T-helper 2 cell (primary cell): ENCODE measurements at places on chromosomes 5 and 9.

DNA sequence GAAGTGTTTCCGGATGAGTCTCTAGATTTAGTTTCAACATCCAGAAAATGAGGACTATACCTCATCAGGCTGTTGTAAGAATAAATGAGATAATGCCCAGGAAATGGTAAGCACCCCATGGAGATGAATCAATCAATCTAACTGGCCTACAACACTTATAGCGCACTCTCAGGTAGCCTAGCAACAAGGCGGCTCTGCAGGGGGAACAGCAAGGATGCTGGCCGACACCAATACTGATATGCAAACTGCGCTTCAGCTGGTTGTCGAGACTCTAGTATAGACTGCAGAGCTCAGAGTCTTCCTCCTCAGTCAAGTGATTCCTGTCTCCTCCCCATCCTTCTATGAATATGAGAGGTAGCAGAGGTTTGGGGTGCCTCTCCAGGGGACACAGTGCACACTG is 218.8 kb upstream of the WWC1 start:
- DNase-seq = no peak

- DNase-seq = no peak
Measured at GRCh38 chr9:88053856-88054501, 79.6 kb upstream of the CDK20 start.

GRCh38 chr9:16575142-16575985 is 295.1 kb downstream of the BNC2 start:
- no peak for DNase-seq

GRCh38 chr9:92620845-92621244 is 49.1 kb downstream of the IPPK start:
- DNase-seq = no peak

DNA sequence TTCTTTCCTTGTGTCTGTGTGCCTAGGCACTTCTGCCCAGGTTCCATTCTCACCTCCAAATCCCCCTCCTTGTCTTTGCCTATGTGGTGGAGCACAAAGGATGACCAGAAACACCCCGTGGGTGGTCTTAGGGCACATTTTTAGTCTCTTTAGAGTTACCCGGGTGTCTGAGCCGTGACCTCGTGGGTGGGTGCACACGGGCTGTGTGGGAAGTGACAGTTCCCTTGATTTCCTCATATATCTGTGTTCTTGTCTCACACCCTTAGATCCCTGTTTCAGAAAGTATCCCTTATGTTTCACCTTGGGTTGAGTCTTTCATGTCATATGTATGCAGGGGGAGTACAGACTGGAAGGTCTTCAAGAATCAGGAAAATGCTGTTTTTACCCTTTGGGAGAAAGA is 13.4 kb upstream of the SMIM32 start:
- no peak for DNase-seq

DNA sequence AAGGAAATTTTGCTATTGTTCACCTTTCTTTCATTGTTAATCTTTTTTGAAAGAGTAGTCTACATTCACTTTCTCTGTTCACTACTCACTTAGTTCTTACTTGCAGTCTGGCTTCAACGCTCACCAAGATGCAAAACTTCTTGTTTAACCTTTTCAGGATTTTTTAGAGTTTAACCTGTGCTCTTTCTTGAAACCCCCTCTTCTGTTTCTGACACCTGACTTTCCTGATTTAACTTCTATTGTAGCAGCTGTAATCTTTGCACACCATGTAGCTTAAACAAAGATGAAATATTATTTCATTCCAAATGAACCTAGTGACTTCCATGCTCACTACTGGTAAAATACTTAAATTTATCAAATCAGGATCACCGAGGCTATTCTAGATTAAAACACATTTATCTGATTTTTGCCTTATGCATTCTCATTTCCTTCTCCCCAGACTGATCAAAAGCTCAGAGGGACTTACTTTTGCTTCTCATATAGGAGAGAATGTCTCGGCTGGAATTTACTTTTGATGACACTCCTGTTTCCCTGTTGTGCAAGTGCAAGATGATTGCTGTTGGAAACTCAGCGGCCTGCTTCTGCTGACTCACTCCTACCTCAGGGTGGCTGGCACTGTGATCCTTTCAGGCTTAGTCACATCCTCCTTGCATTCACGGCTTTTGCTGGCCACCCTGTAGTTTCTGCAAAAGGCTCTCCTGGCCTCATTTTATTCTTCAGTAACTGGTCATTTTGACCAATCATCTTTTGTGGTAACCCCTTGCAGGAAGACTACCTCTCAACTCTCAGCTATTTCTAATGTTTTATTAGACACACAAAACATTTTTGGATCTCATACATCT is 109.3 kb upstream of the IFNE start:
- DNase-seq = peak; percentile 76
